Fibroblast of upper back skin (primary cell): ENCODE measurements at places on chromosomes 3 and 15.
A peak's percentile ranks its signal among the peaks of the same experiment; 100 is the strongest.

DNA sequence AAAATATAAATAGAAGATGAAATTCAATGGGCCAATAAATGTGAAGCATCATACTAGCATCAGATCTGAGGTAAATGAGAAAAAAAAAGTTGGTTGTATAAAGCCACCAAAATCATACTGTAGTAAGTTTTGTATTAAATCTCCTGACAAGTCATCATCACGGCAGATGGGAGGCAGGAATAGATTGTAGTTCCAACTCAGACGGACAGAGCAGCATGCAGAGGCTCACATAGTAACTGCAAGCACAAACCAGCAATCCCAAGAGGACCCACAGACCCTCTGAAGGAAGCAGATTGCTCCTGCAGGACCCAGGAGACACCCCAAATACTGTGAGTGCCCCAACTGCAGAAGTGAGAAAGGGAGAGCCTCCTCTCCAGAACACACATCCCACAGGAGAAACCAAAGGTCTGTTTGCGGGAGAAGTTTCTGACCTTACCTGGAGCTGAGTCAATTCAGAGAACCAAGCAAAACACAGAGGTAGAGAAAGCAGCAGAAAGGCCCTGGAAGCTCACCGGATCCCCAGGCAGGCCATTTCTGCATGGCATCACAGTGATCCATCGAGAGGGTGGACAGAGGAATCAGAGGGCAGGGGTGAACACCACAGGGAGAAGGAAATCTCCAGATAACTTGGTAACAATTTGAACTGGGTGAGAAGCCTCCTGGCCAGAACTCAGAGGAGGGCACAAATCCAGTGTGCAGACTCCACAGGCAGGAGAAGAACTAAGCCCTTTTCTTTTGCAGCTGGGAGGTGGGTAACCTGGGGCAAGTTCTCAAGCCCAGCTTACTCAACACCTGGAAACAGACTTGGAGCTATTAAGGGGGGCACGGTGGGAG is 141.6 kb upstream of the ARHGEF26 start:
- DNase-seq: no peak

DNA sequence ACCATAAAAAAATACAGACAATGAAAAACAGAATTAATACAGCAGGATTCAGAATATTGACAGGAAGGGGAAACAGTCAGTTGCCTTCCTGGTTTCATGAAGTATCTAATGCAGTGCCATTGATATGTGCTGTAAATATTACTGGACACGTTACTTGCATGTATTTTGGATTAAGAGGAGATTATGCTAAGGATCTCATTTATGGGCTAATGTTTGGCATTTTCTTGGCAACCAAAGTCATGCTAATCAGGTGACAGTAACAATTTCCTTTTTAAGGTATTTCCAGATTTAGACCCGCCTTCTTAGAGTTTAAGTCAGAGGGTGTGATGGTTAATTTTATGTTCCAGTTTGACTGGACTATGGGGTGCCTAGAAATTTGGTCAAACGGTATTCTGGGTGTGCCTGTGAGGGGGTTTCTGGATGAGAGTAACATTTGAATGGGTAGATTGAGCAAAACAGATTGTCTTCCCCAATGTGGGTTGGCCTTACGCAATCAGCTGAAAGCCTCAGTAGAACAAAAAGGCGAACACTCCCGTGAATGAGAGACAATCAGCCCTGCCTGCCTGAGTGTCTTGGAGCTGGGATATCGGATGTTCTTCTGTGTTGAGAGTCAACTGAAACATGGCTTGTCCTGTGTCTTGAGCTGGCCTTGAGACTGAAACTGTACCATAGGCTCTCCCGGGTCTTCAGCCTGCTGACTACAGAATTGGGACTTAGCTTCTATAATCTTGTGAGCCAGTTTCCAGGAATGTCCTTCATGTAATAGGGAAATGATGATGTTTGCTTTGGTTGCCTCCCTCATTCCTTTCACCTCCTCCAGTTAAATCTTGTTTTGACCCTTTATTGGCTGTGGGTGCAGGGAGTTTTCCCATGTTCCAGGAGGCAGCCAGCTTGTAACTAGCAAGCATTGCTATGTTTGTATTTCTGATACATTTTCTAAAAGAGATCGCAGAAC is 10.5 kb downstream of the SQOR start:
- DNase-seq: peak; percentile 66

DNA sequence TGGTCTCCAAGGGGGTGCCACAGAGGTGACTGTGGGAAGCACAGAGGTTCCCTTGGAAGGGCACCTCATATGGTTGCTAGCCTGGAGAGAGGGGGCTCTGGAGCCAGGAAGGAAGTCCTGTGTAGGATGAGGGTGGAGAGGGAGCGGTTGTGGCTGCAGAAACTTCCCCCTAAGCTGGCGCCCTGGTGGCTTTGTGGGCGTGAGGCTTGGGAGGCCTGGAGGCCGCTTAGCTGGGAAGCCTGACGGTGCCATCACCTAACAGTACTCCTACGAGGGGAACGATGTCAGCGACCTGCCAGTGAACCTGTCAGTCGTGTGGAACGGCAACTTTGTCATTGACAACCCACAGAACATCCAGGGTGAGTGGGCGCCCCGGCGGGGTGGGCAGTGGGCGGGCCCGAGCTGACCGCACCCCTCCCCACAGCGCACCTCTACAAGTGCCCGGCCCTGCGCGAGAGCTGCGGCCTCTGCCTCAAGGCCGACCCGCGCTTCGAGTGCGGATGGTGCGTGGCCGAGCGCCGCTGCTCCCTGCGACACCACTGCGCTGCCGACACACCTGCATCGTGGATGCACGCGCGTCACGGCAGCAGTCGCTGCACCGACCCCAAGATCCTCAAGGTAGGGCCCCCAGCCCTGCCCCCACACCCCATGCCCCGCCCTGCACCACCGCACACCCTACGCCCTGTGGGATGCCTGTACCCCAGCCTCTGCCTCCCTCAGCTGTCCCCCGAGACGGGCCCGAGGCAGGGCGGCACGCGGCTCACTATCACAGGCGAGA is 31.0 kb downstream of the PLXNA1 start:
- no peak for DNase-seq

GRCh38 chr3:179093807-179094206 is 22.2 kb upstream of the ZMAT3 start:
- no peak for DNase-seq

DNA sequence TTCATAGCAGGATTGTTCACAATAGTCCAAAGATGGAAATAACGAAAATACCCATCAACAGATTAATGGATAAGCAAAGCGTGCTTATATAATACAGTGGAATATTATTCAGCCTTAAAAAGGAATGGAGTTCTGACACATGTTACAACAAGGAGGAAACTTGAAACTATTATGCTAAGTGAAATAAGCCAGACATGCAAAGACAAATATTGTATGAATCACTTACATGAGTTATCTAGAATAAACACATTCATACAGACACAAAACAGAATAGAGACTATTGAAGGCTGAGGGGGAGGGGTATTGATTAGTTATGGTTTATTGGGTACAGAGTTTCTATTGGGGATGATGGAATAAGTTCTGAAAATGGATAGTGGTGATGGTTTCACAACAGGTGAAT is 438.6 kb downstream of the CADM2 start:
- no peak for DNase-seq

DNA sequence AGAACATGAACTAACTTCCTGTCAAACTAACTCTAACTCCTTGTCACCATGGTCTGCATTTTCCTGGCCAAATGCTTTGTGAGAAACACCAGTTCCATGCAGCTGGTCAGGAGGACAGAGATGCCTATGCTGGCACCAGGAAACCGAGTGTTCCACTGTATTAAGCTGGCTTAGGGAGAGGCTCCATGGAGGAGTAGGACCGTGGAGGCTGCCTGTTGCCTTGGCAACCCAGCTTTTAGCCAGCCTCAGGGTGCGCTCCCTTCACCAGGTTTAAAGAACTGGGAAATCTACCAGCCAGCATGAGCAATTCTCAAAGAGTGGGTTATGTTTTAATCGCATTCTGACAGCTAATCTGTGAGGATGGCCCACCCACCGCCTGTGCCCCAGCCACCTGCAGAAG is 394.1 kb downstream of the OCA2 start:
- no peak for DNase-seq

DNA sequence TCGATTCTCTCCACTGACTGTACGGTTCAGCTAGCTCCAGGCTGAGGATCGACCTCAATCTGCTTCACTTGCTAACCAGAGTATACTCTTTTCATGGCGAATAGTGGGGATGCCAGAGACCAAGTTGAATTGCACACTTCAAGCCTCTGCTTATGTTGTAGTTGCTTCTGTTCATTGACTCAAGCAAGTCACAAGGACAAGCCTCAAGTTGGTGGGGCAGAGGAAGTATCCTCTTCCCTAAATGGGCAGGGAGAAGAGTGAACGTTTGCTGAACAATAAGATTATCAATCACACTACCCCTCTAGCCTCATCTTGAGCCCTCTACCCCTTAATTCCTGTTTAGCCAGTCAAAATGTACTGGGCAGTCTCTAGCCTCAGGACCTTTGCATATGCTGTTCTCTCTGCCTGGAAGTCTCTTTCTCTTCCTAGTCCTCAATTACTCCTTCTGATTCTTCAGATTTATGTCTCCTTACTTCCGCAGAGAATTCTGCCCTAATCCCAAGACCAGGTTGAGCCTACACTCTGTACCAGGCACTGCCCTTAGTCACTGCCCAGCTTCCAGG is 390.4 kb upstream of the PROK2 start:
- DNase-seq: no peak

- peak; percentile 69 for DNase-seq
Observed at GRCh38 chr3:141336672-141337522, 31.4 kb upstream of the ZBTB38 start.

DNA sequence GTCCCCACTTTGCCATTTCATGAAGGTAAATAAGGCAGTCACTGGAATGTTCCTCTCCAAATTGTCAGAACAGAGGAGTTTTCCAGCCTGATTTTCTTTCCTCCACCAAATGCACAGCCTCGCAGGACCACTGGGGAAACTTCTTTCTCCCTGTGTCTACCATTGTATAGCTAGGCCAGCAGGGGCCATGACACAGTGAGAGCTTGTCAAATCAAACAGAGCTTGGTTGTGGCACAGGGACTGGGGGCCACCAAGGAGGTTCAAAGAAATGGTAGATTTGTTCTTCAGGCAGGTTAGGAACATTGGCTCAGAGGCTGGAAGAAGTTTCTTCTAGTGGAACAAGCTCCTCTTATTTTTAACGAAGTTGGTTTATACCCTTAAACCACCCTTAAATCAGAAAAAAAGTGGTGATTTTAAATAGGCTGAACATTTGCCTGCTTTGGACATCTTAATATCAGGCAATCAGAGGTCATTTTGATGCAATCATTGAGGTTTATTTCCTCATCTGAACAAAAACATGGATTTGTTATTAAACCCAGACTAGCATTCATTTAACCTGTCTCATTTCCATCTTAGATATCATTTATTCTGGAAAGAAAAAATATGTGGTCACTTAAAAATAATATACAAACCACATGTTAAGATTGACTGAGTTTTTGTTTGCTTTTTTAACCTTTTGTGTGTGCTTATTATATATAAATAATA is 105.6 kb downstream of the GTPBP8 start:
- DNase-seq: peak; percentile 68

DNA sequence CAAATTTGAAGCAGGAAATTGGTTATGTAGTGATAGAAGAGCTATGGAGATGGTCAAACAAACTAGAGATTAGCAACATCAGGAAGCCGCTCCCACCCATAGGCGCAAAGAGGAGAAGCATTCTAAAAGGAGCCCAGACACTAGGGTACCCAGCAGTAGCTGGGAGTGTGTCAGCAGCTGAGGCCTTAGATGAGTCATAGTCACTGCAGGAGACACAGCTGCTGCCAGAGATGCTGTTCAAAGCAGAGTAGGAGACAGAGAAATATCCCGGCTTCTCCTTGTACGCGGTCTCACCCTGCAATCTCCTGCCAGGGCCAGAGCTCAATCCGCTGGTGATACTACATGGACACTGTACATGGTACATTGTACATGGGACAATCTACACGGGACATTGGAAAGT is 61.9 kb downstream of the VGLL3 start:
- DNase-seq: peak; percentile 73

GRCh38 chr15:88637841-88638625 is 783 bp upstream of the ISG20 start:
- no peak for DNase-seq

DNA sequence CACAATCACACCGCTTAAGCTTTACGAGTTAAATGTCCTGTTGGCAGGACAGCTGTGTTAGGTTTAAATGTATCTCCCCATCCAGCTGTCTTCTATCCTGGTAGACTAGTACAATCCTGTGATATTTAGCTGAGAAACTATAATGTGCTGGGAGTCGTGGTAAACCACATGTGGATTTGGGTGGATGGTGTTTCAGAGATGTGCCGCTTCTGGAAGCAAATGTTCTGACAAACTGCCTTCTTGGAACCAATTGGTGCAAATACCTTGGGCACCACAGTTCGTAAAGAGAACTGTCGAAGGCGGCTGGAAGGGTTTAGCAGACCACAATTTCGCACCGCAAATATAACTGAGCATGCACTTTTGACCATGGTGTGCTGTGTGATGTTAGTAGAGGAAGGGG is 15.0 kb downstream of the SCG5 start:
- DNase-seq: no peak

DNA sequence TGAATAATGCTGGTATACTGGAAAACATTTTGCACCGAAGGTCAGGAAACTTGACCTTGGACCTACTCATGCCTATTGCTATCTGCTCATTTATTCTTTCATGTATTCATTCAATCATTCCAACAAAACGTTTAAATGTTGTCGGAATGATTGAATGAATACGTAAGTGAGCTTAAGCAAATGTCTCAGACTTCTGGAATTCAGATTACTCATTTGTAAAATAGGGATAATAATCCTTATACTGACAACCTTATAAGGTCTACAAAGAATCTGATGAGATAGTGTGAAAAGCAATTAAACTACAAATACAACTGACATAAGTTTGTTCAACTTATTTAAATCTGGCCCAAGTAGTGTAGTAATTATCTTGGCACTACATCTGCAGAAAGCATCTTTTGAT is 288.7 kb downstream of the WDR72 start:
- peak; percentile 7 for DNase-seq

DNA sequence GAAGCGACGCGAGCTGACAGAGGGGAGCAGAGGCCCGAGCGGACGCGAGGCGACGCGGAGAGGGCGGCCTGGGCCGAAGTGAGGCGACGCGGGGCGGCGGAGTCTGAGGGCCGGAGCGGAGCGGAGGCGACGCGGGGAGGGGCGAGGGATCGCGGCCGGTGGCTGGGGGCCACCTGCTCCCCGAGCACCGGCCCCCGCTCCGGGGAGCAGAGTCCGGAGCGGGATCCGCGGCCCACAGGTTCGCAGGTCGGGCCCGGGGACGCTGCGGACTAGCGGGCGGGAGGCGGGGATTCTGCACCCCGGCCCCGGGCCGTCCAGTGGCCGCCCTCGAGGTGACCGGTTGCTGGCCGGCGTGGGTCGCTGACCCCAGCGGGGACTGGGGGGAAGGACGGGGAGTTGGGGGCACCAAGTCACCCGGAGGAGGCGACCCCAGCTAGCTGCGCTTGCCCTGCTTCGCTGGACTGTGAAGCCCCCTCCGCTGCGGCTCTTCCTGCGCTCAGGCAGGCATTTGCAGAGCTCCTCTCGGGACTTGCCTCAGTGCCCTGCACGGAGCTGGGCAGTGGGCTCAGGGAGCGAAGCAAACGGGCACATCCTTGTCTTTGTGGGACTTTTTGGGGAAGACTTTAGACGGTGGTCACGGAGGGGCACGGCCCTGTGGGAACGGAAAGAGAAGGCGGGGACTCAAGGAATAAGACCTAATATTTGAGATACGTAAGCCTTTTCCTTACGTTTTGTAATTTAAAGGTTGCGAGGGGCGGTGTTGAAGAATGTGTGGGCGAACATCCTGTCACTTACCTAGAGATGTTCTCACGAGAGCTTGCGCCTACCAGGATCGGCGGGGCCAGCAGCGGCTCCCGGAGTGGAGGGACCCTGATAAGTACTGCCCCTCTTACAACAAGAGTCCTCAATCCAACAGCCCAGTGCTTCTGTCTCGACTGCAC is 566 bp downstream of the HMCES start:
- peak; percentile 53 for DNase-seq
